ENCODE measurements at places on chromosomes 1 and 21.

DNA sequence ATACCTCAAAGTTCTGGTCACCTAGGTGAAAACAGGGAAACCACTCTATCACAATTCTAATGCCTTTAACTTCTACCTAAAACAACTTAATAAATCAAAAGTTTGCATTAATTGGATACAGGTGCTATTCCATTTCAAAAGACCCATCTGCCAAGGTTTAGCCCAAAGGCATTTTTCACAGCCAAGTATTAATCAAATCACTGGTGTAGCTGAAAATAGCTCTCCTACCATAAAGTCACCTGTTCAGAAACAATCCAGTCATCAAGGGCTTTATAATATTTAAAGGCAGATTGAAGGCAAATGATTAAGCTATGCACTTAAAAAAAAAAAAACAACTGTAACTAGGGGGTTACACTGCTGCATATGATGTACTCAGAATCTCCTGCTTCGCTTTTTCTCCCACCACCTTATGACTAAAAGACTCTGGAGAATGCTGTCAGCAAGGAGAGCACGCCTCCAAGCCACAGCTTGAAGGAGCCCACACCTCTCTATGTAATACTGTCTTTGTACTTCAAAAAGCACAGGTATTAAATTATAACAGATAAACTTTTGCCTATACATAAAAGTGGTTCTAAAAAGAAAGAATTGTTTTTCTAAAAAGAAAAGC, 20.5 kb downstream of the KIAA0319L start:
- DNase-seq: no peak

- DNase-seq: no peak
These were observed 62.1 kb downstream of the SLC66A1 start for GRCh38 chr1:19374083-19374801.

DNA sequence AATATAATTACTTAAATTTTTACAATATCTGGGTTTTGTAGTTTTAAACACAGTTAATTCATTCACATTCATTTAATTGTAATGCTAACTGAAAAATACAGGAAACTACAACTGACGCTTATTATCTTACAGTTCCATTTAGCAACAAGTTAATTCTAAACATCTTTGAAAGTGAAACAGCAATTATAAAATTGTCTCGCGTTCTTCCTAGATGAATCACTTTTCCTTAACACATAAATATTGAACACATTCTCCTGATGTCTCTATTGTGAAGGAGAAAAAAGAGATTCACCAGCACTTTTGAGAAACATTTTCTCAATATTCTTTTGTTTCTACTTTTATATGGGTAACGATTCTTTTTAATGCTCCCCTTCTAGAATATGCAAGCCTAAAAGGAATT, 6.4 kb downstream of the PTGFR start:
- peak; percentile 34 for DNase-seq

DNA sequence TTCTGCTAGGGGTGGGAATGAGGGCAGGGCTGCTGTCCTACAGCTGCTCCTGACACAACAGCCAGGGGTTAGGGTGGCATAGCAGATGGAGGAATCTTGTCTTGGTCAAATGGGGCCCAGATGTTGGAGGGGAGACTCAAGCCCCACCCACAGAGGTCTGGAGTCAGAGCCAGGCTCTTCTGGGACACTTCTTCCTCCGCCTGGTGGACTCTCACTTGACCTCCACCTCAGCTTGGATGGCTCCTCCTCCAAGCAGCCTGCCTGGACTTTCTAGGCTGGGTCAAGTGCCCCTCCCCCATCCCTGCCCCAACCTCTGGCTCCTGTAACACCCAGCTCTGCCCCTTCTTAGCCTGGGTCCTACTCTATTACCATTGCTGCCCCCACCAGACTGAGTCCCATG, 35.5 kb downstream of the EPHA2 start:
- DNase-seq: no peak

DNA sequence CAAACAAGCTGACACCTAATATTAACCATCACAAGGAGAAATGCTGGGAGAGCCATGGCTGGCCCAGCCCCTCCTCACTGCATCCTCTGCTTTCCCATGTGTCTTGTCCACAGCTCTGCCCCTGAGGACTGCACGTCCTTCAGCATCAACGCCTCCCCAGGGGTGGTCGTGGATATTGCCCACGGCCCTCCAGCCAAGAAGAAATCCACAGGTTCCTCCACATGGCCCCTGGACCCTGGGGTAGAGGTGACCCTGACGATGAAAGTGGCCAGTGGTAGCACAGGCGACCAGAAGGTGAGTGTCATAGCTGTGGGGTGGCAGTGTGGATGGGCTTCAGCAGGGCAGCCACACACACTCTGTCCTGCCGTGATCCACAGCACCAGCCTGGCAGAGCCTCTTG, 22.9 kb downstream of the PADI4 start:
- no peak for DNase-seq

GRCh38 chr21:16517383-16517782, 787.6 kb downstream of the USP25 start:
- DNase-seq: no peak

- DNase-seq: peak; percentile 88
These were observed 1198.9 kb downstream of the PLA2G4A start for GRCh38 chr1:188027613-188028012.

DNA sequence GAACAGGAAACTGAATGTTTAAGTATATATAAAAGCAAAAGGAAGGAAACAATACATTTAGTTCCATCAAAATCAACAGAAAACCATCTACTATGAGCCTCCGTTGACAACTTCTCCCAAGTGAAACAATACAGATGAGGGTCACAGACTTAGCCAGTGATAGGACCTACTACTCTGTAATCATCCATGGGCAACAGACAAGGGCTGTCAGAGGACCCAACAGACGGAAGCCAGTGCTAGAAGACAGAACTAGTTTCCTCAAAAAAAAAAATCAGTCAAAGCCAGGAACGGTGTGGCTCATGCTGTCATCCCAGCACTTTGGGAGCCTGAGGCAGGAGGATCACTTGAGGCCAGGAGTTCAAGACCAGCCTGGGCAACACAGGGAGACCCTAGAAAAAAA, 20.6 kb downstream of the RERE start:
- DNase-seq: no peak

DNA sequence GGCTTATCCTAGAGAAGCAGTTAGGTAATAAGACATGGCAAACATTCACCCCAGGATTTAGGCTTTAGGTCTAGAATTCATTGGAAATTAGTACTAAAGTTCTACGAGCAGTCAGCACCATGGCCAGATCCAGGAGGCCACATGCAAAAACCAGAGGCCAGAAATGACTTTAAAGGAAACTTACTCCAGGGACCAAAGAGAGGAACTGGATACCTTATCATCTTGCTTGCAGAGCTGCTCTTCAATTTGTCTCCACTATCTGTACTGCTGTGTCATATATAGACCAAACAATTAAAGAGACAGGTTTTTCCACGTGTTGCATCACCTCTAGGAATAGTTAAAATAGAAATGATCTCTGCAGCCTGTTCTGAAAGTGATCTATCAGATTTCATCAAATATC, 127.8 kb downstream of the LMX1A start:
- no peak for DNase-seq

DNA sequence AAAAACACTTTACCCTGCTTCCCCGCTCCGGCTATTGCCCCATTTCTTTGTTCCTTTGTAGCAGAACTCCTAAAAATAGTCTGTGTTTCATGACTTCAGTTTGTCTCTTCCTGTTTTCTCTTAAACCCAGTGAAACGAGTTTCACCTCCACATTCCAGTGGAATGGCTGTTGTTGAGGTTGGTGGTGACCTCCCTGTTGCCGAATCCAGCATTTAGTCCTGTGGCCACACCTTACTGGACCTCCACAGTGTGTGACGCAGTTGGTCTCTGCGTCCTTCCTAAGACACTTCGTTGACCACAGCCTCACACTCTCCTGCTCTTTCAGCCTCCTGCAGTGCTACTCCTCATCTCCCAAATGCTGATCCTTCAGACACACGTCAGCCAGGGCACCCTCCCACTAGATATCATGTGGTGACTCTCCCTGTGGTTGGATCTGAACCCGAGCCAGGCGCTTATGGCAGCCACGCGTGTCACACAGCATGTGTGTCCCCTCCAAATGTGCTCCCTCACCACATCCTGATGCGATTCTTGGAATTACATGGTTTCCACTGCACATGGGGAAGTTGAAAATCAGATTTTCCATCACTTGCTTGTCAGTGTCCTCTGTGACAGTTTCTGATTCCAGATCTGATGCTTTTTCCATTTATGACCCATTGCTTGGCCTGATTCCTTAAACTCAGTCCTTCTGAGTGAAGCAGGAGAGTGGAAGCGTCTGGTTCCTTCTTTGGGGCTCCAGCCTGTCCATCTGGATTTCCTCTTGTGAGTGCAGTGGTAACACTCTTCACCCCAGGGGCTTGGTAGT, 99.1 kb upstream of the ARTN start:
- DNase-seq: peak; percentile 95

- no peak for DNase-seq
These were observed 9.0 kb upstream of the SLC25A34 start for GRCh38 chr1:15727021-15727420.

GRCh38 chr1:180424848-180425457, 77.4 kb downstream of the ACBD6 start:
- DNase-seq: no peak

GRCh38 chr1:64915381-64916274, 50.7 kb downstream of the JAK1 start:
- DNase-seq: peak; percentile 64

- no peak for DNase-seq
These were observed 57.5 kb downstream of the IARS2 start for GRCh38 chr1:220151454-220151853.

DNA sequence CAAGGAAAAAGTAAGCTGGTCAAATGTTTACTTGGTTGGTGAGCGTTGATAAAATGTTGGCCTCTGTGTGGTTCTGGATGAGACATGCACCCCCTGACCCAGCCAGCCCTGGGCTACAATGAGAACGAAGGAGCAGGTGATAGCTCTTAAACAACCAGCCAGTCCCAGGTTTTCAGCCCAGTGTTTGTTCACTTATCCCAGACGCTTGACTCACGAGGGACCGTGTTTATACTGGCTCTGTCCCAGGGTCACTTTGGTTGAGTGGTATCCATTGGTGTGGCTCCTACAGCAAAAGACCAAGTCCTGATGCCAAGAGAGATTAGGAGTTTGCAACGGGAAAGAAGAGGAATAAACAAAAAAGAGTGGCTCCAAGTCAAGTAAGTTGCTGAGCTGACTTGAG, 86.9 kb downstream of the KCNJ15 start:
- DNase-seq: peak; percentile 86

- DNase-seq: no peak
These were observed 342.5 kb upstream of the ADGRL2 start for GRCh38 chr1:81458186-81458585.

- DNase-seq: no peak
These were observed 64.6 kb downstream of the BRINP2 start for GRCh38 chr1:177235350-177235749.

- no peak for DNase-seq
These were observed 29.6 kb upstream of the SLAMF9 start for GRCh38 chr1:159983681-159984080.

GRCh38 chr1:234205966-234206365, 167.3 kb upstream of the COA6 start:
- no peak for DNase-seq

DNA sequence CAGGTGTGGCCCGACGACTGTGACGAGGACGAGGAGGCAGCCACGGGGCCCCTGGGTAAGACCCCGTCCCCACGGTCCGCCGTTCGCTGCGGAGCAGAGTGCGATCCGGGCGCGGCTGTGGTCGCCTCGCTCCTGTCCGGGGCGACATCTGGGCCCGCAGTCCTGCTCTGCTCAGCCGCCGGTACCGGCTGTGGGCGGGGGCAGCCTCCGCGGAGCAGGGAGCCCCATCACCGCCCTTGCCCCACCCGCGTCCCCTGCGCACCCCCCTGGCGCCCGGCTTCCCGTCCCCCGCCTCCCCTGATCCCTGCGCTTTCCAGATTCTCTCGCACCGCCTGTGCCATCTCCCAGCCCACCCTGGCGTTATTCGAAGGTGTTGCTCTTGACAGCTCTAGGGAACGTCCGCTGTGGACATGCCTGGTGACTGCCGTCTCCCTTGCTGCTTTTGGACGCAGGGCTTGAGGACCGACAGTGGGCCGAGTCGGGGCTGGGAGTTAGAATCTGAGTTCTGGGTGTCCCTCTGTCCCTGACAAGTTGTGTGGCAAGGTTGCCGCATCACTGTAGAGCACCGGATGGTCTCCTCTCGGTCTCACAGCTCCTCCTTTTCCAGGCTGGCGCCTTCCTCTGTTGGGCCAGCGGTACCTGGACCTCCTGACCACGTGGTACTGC, 596 bp downstream of the TOR3A start:
- DNase-seq: peak; percentile 52

DNA sequence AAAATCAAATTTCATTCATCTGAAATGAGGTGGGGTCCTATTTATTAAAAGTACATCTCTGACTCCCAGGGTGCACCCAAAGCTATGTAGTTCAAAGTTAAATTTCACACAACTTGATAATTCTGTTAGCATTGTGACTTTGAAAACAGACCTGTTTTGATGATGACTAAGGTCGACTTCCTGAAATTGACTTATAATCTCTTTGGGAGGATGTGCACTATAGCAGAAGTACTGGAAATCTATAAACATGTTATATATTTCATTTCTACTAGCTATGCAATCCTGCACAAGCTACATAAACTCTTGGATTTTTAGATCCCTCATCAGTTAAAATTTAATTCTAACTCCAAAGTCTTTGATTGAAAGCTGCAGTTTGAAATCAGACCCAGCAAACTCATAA, 507.6 kb downstream of the NEGR1 start:
- no peak for DNase-seq

GRCh38 chr1:71657891-71658679, 577.2 kb upstream of the ZRANB2 start:
- DNase-seq: no peak

GRCh38 chr1:23100074-23100748, 68.4 kb downstream of the LUZP1 start:
- peak; percentile 91 for DNase-seq

DNA sequence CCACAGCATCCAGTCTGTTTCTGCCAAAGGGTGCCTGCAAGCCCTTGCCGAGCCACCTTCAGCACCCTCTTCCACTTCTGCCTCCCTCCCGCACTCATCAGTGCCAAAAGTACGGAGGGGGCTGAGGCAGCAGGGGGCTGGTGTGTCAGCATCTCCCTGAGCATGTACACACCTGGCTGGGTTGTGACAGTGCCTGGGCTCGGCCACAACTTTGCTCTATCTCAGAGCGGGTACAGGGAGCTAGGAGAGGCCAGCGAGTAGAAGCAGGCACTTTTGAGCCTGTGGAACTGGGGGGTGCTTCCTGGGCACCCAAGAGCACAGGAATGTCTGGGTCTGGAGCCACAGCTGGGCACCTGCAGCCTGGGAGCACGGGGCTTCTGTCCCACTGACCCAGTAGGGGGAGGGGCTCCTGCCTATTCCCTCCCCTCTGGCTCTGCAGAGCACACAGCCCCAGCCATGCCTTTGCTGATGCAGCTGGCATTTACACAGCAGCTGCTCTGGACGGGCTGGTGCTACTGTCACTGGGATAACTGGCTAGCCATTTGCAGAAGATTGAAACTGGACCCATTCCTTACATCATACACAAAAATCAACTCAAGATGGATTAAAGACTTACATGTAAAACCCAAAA, 319.8 kb upstream of the RRP15 start:
- DNase-seq: no peak
